ENCODE measurements at places on chromosomes 5 and 9.

GRCh38 chr5:157475432-157475831 lies 15.4 kb downstream of the NIPAL4 start:
- DNase-seq = no peak

DNA sequence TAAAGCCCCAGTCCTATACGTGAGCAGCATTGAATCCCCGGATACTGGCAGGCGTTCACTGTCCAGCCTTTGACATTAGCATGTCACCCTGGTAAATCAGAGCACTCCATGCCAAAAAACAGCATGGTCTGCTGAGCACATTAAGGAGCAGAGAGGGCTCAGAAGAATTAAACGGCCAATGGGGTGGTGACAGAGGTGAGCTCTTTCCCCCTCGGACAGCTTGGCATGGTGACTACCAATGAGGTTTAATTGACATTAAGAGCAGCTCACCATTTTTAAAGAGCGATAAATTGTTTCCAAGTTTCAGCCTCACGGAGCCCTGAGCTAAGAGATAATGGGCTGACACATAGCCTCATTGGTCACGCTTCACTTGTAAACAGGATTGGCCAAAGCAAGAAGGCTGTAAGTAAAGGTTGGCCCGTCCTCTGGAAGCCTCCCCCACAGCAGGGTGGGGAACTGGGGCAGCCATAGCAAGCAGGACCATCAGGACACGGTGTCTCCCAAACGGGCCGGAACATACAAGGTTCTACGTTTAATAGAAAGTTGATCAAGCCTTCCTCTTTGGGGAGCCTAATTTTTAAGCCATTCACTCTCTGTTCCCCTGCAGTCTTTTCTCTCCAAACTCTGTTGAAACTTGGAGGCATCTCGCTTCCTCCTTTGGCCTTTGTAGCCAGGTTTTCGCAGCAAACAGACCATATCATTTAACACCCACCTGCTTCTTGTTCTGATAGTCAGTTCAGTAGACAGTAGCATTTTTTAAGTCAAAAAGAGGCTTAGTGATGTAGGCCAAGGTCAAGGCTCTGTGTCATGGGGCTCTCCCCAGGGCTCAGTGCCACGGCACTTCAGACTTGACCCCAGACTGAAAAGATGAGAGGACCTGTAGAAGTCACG lies 25.9 kb downstream of the QRFP start:
- DNase-seq = no peak

- DNase-seq = peak; percentile 19
Measured at GRCh38 chr5:473551-474192, 30.7 kb downstream of the EXOC3 start.

- peak; percentile 50 for DNase-seq
Measured at GRCh38 chr5:111143910-111144309, 51.8 kb downstream of the WDR36 start.

DNA sequence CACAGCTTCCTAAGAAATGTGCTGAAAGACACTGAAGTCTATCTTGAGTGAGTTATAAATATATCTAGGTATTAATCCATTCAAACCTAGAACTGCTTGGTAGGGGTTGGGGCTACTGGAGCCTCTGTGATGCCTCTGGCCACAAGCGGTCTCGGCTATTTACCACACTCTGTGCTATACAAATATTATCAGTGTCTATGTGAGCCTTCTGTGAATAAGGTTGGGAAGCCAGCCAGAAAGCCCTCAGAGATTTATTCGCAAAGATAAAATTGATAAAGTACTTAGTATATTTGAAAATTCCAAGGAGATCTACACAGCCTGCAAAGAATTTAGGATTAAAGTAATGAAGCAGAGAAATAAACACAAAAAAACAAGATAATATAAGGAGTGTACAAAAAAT lies 41.4 kb downstream of the LIFR start:
- no peak for DNase-seq

- DNase-seq = no peak
Measured at GRCh38 chr5:109688630-109688969, 1.1 kb upstream of the MAN2A1 start.

GRCh38 chr9:28365020-28365640 lies 791.8 kb upstream of the C9orf72 start:
- peak; percentile 2 for DNase-seq

- no peak for DNase-seq
Measured at GRCh38 chr5:72400950-72401349, 80.8 kb downstream of the PTCD2 start.

GRCh38 chr5:1007221-1007680 lies 1.4 kb upstream of the NKD2 start:
- peak; percentile 14 for DNase-seq

- DNase-seq = peak; percentile 76
Measured at GRCh38 chr9:112757282-112757883, 6.8 kb downstream of the SNX30 start.

DNA sequence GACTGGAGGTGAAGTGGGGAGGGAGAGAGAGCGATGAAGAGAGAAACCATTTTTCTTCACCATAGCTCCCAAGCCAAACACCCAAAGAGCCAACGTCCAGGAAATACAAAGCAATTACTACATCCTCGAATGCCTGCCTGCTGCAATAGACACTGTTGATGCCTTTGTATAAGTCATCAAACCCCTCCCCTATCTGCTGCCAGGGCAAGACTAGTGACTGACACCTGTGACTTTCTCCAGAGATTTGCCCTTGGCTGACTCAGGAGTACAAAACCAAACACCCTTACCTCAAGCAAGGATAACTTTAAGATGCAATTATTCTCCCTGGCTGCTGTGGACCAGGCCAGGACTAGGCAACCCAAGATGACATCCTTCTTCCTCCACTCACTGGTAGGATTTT lies 81.8 kb upstream of the RASA1 start:
- no peak for DNase-seq

DNA sequence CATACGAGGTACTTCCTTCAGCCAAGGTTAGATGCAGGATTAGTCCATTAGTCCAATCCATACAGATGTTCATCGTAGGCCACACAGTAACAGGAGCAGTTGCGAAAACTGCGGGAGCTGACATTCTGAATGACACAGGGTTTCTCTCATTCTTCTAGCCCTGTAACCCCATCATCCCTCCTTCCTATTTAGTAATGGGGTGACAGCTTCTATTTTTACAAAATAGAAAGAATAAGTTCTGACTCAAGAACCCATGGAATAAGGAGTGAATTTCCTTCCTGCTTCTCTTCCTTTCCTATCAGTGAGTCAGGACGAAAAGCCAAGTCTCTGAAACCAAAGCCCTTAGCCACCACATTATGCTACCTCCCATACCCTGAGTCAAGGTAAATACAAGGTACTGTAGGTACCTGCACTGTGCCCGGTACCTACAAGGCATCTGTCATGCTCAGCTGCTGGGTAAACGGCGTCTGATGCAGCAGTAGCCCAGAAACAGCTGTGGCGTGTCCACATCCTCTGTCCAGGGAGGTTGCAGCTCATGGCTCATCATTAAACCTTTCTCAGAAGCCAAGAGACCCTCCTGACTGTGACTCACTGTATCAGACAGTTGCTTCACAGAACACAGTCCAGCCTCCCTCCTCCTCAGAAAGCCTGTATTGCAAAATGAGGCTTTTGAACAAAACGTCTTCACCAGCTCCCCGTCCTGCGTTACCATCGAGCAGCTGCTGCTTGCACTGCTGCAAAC lies 84.2 kb downstream of the ESM1 start:
- DNase-seq = no peak

GRCh38 chr5:78287833-78288232 lies 6.7 kb downstream of the AP3B1 start:
- DNase-seq = no peak

DNA sequence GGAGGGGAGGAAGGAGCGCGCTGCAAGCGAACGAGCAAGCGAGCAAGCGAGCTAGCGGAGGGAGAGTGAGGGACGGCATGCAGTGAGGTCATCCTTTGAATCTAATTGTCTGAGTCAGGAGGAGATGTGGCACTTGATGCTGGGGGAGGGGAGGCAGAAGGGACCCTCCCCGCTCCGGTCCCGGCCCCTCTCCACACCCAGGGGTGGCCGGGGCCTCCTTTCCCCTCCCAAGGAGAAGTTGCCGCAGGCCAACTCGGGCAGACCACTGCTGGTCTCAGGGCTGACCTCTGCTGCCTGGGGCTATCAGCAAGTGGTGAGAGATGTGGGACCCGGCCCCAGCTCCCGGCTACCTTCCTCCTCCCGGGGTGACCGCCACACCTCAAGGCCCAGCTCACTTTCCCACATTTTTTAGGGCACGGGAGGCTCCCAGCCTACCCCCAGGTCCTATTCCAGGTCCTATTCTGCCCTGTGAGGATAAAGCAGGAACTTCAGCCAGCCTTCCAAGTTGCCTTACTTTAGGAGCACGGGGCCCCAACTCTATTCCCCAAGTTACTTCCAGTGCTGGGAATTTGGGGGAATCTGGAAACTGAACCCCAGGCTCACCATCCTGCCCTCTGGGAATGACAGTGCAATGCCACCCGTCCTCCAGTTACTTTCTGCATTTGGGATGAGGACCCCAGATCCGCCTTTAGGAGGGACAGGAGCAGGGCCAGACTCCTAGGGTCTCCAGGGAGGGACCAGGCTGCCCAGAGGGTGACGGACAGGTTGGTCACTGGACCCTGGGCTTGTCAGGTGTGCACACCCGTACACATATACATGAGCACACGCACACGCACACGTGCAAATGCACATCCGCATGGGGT lies 11.1 kb downstream of the CNTFR start:
- DNase-seq = peak; percentile 86

- peak; percentile 43 for DNase-seq
Measured at GRCh38 chr5:40746703-40747102, 9.1 kb downstream of the TTC33 start.

- no peak for DNase-seq
Measured at GRCh38 chr5:151648988-151649387, 37.7 kb downstream of the SPARC start.

- no peak for DNase-seq
Measured at GRCh38 chr5:78601559-78602314, 46.8 kb downstream of the LHFPL2 start.

GRCh38 chr5:131230406-131230805 lies 33.4 kb upstream of the CDC42SE2 start:
- no peak for DNase-seq

DNA sequence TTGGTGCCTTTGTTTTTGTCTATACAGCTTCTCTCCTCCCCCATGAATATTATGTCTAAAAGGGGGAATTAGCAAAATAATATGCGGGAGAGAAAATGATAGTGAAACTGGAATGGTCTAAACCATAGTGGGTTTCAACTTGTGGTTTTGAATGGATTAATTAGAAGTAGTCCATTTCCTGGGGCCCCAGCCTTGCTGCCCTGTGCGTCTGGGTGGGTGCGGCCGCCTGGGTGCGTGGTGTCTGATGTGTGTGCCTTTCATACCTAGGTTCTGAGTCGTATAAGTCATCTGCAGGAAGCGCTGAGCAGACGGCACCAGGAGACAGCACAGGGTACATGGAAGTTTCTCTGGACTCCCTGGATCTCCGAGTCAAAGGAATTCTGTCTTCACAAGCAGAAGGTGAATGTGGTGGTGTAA lies 120.0 kb upstream of the CACNA1B start:
- DNase-seq = no peak

- peak; percentile 19 for DNase-seq
Measured at GRCh38 chr5:115542651-115543364, 1.8 kb downstream of the FEM1C start.

- DNase-seq = no peak
Measured at GRCh38 chr9:32672469-32672868, 37.0 kb upstream of the TAF1L start.

- DNase-seq = no peak
Measured at GRCh38 chr5:97056263-97056662, 86.1 kb downstream of the LIX1 start.

DNA sequence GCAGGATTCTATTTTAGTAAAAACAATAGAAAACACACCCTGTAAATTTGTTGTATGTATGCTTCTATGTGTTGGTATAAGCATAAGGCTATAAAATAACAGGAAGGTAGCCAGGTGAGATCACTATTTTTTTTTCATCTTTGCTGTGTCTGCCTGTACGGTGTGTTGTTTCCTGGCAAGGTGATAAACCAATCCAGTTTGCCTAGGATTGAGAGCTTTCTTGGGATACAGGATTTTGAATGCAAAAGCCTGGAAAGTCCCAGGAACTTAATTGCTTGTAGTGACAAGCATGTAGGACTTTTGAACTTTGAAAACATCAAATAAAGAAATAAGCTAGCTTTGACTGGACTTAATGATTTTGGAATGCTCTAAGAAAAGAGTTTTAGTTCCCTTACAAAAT lies 83.3 kb upstream of the RORB start:
- DNase-seq = no peak

GRCh38 chr9:93091453-93092081 lies 4.5 kb upstream of the CARD19 start:
- DNase-seq = no peak

DNA sequence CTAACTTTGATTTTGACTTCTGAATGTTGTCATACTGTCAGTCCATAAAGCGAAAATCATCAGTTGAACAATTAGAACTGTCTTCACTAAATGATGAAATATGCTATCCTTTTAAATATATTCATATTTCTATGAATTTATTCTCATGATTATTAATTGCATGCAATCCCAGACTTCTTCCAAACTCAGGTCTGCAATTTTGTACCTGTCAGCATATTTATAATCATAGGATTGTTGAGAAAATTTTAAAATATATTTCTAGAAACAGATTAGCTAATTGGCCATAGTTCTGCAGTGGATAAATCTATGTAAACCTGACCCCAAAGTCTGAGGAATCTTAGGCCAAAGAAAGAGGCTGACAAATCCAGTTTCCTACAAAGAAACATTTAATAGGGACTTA lies 347.5 kb downstream of the SLCO4C1 start:
- DNase-seq = no peak

GRCh38 chr9:121750259-121750714 lies 98.9 kb downstream of the DAB2IP start:
- DNase-seq = no peak

DNA sequence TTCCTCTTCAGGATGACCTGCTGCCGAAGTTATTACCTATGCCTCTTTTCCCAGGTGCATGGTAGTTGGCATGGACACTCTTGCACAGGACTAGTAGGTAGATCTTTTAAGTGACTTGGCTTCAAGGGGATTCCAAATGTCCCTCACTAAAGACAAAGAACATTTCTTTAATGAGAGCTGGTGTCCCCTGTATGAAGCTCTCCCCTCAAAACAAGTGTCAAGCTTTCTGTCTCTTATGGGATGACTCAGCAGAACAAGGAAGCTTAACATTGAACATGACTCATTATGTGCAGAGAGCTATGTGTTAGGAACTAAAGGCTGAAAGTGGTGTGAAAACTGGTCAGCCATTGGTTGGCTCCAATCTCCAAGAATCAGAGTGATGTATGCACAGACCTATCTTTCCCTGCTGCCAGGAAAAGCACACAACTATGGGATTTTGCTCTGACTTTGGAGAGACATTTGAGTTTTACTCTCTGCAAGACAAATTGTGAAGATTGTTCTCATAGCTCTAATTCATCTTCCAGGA lies 120.5 kb downstream of the PRDM6 start:
- DNase-seq = no peak

Data from lung (tissue), 17 donors.